HuH-7 (cell line): ENCODE measurements at places on chromosomes 6 and 20.

GRCh38 chr6:819122-819521 is 126.2 kb upstream of the EXOC2 start:
- DNase-seq = no peak

DNA sequence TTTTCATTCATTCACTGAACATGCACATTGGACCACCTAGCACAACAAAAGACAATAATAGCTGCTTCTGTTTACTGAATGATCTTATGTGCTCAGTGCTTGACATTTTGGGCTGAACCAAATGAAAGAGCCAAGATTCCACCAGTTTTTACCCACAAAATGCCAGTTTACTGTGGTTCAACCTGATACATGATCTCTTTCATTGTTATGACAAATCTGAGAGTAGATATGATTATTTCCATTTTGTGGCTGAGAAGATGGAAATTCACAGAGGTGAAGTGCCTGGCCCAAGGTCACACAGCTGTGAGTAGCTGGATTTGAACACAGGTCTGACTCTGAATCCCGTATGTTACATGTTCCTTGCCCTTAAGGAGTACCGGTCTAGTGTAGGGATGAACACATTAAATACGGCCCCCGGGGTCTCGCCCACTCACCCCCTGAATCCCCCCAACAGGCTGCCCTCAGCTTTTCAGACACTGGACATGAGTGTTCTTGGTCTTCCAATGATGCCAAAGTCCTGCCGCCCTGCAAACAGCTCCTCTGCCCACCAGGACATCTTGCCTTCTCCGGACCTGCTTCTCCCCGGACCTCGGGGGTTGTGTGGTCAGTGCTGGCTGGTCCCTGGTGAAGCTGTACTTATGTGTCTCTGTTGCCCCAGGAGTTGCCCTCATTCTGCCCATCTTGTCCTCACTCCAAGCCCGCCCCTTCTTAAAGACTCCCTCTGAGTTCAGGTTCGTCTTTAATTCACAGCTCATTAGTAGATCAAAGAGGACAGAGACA is 58.6 kb upstream of the SLC32A1 start:
- DNase-seq = no peak

- no peak for DNase-seq
Observed at GRCh38 chr20:33008336-33009213, 1.1 kb downstream of the BPIFB2 start.

DNA sequence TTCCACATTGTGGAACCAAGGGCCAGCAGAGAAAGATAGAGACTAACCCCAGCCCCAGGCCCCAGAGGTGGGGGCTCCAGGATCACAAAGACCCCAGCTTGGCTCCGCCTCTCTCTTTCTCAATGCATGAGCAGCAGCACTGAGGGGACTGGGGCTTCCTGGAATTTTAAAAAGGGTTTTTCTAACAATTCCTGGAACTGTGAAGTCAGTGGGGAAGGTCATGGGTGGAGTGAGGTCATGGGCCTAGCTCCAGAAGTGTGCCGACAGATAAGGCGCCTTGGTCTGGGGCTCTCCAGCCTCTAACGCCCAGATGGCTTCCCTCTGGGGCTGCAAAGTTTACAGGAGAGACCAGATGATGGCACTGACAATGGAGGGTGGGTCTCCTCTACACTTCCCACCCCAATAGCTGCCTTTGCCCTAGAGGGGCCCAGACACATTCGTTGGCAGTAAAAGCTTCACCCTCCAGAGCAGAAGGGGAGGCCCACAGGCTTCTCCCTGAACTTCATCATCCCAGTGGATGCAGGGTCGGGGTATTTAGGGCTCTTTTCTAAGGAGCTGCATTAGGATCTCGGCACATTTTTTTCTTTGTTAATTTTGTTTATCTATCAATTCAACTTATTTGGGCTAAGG is 46.9 kb upstream of the CD93 start:
- DNase-seq = no peak

GRCh38 chr6:148523048-148523447 is 180.4 kb downstream of the SASH1 start:
- DNase-seq = no peak

GRCh38 chr6:52995913-52996645 is 995 bp upstream of the GSTA4 start:
- DNase-seq = no peak

GRCh38 chr20:19253316-19253715 is 40.9 kb downstream of the SLC24A3 start:
- no peak for DNase-seq

DNA sequence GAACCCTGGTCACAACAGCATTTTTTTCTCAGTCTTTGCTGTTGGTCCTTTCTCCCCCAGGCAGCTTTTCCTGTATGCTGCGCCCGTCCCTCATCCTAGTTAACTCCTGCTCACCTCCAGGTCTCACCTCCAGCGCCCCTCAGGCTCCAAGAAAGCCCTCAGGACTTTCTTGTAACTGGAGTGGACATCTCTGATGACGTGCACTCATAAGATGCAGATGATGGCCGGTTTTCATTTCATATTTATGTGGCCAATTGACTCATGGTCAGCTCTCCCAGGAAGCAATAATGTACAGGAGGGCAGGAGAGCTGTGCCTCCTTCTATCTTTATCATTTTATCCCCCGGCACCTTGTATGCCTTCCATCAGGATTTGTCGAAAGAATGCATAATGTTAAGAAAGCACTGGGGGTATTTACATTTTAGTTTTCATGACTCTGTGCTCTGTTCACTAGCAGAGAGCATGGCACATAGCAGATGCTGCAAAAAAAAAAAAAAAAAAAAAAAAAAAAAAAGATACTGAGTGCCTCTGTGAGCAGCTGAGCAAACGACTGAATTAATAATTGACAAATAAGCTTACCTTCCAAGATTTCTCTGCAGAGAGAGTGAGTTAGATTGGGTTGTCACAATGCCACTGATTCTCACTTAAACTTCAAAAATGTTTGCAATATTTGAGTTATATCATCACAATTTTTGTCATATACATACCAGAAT is 170.2 kb downstream of the DOK5 start:
- no peak for DNase-seq

DNA sequence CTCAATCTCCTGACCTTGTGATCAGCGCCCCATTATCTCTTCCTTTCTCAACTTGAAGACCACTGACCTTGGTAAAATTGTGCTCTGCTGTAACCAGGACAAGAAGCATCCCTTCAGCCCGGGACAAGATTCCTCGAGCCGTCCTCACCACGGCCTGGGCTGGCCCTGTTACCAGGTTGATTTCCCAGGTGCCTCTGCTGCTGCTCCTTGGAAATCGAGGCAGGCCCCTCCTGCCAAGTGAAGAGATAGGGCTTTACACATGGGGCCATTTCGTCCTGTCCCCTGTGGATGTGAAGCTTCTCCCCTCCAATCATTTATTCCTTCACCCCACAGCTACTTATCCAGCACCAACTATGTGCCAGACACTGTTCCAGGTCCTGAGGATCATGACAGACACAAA is 21.5 kb downstream of the RAB44 start:
- no peak for DNase-seq

DNA sequence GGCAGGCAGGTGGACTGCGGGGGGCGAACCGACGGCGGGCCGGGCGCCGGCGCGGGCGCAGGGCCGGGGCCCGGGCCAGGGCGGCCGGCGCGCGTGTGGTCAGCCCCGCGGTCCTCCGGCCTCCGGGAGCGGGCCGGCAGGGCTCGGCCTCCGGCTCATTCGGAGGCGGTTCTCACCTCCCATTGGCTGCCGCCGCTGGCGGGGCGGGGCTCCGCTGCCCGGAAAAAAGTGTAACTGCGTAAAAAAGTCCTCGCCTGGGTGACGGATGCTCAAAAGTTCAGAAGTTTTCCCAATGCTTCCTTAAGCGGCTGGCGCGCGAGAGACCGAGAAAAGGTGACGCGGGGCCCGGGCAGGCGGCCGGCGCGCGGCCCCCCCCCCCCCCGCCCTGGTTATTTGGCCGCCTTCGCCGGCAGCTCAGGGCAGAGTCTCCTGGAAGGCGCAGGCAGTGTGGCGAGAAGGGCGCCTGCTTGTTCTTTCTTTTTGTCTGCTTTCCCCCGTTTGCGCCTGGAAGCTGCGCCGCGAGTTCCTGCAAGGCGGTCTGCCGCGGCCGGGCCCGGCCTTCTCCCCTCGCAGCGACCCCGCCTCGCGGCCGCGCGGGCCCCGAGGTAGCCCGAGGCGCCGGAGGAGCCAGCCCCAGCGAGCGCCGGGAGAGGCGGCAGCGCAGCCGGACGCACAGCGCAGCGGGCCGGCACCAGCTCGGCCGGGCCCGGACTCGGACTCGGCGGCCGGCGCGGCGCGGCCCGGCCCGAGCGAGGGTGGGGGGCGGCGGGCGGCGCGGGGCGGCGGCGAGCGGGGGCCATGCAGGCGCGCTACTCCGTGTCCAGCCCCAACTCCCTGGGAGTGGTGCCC is at the start of gene FOXC1:
TSS of gene FOXC1 (plus strand) at position 268 of the 849 bp plus-strand sequence. CDS start at position 799, 531 bp downstream.
- DNase-seq = peak; percentile 96

GRCh38 chr6:134593887-134594286 is 276.0 kb upstream of the SGK1 start:
- DNase-seq = no peak

GRCh38 chr6:25297039-25297441 is 17.9 kb downstream of the CARMIL1 start:
- DNase-seq = no peak
